Fibroblast of lung (primary cell): ENCODE measurements at places on chromosomes 5 and 9. TPM values are rescaled to one million over a fixed set of nuclear protein-coding genes. Genes with fewer than 3 reads are reported as not detected.

PCAT7 gene
- total RNA-seq, result under 0.01 TPM in 2 replicates

NSMF gene
- total RNA-seq, result 10.8 and 13.4 TPM in 2 replicates

GABRA6 gene
- not detected in 2 replicates for total RNA-seq

SPAAR gene
- total RNA-seq, result under 0.01 and 0.17 TPM in 2 replicates

CDX1 gene
- total RNA-seq, result under 0.01 and 0.33 TPM in 2 replicates

MRPS2 gene
- total RNA-seq, result 10.4 and 11.6 TPM in 2 replicates

TGFBR1 gene
- total RNA-seq, result 63.9 and 79.1 TPM in 2 replicates

SLC45A2 gene
- under 0.01 TPM in 2 replicates for total RNA-seq

PAEP gene
- total RNA-seq, result not detected in 2 replicates

SLC46A2 gene
- not detected in 2 replicates for total RNA-seq

C9orf50 gene
- total RNA-seq, result 0.17 and 0.26 TPM in 2 replicates

PDE6A gene
- under 0.01 TPM in 2 replicates for total RNA-seq

KLHL3 gene
- 1.5 and 2.3 TPM in 2 replicates for total RNA-seq

LEAP2 gene
- total RNA-seq, result 0.26 and 0.33 TPM in 2 replicates

C6 gene
- total RNA-seq, result 0.26 TPM in 1 of 2 replicates, not detected in the other

SPINK6 gene
- total RNA-seq, result not detected in 2 replicates

PTGES gene
- 9.6 and 16.7 TPM in 2 replicates for total RNA-seq

TAF11L5 gene
- not detected in 2 replicates for total RNA-seq

TTC39B gene
- total RNA-seq, result 12.1 and 16.8 TPM in 2 replicates

CDC20B gene
- under 0.01 TPM in 1 of 2 replicates, not detected in the other for total RNA-seq

TMEFF1 gene
- 1.8 and 2.5 TPM in 2 replicates for total RNA-seq

PCDHGA9 gene
- total RNA-seq, result 2.6 and 4.8 TPM in 2 replicates

IFNB1 gene
- total RNA-seq, result under 0.01 and 0.17 TPM in 2 replicates

NEUROG1 gene
- total RNA-seq, result not detected in 2 replicates

FBP1 gene
- total RNA-seq, result not detected in 2 replicates

INSL4 gene
- total RNA-seq, result not detected in 2 replicates

PNPLA7 gene
- total RNA-seq, result 1.3 and 3.0 TPM in 2 replicates

FAM163B gene
- not detected in 2 replicates for total RNA-seq

TSLP gene
- 9.2 and 18.7 TPM in 2 replicates for total RNA-seq

PCBD2 gene
- total RNA-seq, result 2.8 and 5.4 TPM in 2 replicates

REEP5 gene
- total RNA-seq, result 54.7 and 56.8 TPM in 2 replicates

CCL27 gene
- 0.26 TPM in 1 of 2 replicates, not detected in the other for total RNA-seq

PCDHA11 gene
- 0.51 and 0.66 TPM in 2 replicates for total RNA-seq
